ENCODE measurements at places on chromosomes 5 and 9.

DNA sequence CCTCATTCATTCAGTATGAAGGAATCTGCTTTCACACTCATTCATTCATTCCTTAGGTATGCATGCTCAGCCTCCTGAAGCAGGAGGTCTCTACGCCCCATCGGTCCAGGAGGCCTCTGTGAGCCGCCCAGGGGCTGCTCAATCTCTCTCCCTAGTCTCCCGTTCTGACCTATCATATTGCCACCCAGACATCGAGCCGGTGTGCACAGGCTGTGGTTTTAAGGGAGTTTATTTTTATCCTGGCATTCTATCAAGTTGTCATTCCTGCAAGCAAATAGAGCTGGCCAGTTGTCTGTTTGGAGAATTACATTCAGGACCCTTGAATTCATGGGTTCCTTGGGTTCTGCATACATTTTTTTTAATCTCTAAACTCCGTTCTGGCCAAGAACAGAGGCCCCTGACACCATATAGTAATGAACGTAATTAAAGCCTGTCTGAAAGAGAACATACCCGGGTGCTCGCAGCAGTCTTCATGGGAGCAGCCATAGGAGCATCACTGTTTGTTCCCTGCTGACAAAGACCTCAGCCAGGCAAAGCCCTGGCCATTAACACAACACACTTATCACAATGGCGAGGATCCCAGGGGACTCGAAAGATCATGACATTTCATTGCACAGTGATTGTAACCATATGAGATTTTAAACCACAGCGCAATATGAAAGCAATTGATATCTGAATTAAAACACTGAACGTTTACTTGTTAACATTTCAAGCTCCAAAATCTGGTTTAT lies 80.9 kb downstream of the ADAMTS16 start:
- no peak for DNase-seq

DNA sequence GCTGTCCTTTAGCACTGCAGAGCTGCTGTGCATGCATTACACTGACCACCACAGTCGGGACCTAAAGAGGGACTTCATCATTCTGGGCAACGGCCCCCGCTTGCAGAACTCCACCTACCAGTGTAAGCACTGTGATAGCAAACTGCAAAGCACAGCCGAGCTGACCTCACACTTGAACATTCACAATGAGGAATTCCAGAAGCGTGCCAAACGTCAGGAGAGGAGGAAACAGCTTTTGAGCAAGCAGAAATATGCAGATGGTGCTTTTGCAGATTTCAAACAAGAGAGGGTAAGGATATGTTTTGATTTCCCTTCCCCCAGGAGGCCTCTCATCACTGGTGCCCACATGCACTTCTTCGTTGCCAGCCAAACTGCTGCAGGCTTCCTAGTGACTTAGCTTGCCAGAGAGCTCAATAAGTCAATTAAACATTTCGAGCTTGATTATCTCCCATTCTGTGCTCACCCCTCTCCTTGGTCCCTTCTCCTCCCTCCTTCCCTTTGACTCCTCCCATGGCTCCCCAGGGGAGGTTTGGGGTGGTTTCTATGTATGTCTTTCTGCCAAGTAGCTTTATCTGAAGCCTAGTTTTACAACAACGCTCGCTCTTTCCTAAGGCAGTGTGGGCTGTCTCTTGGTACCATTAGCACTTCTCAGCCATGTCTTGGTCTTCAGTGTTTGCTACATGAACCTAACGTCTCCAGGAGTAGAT lies 66.7 kb downstream of the ZNF462 start:
- no peak for DNase-seq

DNA sequence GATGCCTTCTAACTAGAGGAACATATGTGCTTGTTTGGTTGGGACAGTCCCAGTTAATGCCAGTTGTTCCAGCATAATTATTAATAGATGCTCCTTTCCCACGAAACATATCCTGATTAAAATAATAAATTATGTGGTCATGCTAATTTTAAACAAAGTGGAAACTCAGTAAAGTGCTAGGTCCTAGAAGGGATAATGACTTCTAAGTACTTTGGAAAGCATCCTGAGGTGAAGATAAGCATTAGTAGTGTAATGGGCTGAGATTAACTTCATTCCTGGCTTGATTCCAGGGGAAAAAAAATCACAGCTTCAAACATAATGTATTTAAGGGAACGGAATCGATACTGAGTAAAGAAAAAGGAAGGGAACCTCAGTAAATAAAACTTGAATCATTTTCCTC lies 213.7 kb upstream of the SNX2 start:
- DNase-seq: no peak

- no peak for DNase-seq
Measured at GRCh38 chr5:24923400-24923799, 278.6 kb upstream of the CDH10 start.

DNA sequence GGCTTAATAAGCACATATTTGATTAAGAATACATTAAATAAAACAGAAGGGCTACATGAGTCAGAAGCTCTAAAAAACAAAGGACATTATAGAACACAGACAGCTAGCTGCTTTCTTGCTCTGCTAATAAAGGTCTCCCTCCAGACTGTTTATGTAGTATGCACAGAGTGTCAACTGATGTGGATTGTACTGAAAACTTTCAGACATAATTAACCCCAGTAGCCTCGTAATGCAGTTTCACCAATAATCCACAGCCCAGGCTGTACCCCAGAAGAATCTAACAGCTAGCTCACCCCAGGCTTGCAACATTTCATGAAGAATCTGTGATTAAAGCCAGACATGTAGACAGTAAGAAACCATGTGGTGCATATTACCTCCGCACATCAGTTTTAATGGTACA lies 30.8 kb downstream of the FGF10 start:
- no peak for DNase-seq

DNA sequence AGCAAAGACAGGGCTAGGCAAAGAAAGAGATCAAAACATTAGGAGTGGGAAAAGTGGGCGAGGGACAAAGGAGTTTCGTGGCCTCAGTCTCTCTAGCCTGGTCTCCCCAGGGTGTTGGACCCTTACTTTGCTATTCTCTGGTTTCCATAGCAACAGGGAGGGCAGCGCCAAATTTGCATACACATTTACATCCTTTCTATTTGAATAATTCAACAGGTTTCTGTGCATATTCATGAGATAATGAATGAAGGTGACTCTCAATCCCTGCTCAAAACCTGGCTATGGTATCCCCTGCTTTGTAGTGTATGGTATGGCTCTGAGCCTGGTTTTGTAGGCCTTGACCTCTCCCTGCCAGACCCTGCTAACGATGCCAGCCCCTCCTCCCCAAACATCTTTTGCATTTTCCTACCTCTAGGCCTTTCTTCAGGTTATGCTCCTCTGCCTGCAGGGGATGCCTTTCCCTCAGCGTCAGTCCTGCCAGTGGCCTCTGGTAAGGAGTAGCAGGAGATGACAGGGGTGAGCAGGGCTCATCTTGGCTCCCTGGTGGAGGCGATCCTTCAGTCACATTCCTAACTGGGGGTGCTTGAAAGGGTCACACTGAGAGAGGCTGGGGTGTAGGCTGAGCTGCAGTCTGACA lies 9.8 kb downstream of the RPP25L start:
- no peak for DNase-seq

DNA sequence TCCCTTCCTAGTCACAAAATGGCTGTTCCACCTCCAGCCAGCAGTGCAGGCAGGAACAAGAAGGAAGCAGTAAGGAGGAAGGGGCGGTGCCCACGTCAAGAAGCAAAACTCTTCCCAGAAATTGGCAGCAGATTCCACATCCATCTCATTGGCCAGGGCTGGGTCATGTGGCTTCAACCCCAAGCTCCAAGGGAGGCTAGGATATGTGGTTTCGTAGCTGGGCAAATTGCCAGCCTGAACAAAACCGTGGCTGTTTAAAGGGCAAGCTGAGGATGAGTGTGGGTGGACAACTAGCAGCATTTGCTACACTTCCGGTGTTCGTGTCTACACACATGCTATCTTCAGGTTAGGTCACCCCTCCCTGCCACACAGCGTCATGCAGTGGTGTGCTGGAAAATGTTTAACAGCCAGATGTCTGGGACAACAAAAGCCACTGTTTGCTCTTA lies 92.1 kb upstream of the MAP1B start:
- no peak for DNase-seq

GRCh38 chr5:59819806-59820205 lies 73.7 kb downstream of the PDE4D start:
- DNase-seq: no peak

GRCh38 chr9:81508476-81508875 lies 180.9 kb downstream of the TLE1 start:
- DNase-seq: no peak

DNA sequence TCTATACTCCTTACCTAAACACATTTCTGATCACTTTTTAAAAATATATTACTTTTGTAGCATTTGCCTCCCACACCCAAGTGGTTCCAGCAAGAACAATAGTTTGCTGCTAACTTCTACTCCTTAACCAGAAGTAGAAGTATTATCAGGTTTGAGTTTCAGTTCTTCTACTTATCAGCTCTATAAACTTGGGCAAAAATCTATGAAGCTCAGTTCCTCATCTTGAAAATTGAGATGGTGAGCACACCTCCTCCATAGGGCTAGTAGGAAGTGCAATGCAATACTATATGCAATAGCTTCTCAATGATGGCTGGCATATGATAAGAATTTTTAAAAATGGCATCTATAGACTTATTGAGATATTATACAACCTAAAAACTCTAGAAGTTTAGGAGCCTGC lies 283.7 kb downstream of the TLR4 start:
- DNase-seq: no peak

- no peak for DNase-seq
Measured at GRCh38 chr9:93541581-93542349, 34.6 kb upstream of the PHF2 start.

- no peak for DNase-seq
Measured at GRCh38 chr5:36389245-36389644, 87.5 kb upstream of the RANBP3L start.

DNA sequence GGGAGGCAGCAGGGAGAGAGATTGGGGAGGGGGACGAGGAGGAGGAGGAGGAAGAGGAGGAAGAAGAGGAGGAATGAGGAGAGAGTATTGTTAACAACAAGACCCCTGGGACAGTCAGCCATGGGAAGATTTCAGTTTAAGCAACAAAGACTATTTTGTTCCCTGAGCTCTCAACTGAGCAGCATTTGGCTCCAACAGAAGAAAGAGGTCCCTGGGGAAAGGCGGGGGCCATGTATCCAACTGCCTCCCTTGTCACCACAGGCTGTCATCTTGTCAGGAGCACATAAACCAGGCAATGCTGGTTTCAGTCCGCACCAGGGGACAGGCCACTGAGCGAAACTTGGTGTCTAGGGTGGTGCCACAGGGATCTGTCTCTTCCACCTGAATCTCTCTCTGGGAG lies 316.1 kb downstream of the TLE1 start:
- DNase-seq: no peak

DNA sequence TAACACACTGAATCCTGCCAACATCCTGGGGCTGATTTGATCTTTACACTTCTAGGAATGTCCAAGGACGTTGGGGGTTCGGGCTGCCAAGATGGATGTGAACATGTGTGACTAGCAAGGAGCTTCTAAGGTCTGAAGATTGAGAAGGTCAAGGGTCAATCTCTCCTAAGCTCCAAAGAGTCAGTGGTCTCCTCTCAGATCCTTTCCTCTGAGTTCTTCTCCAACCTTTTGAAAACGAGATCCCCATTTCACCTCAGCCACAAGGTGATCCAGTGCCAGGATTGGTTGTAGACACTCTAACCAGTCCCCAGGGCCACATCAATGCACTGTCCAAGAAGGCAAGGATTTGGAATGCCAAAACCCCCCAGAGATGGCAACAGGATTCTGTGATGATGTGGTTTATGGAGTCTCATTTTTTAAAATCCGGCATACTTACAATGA lies 266.8 kb downstream of the NDUFS4 start:
- DNase-seq: no peak

DNA sequence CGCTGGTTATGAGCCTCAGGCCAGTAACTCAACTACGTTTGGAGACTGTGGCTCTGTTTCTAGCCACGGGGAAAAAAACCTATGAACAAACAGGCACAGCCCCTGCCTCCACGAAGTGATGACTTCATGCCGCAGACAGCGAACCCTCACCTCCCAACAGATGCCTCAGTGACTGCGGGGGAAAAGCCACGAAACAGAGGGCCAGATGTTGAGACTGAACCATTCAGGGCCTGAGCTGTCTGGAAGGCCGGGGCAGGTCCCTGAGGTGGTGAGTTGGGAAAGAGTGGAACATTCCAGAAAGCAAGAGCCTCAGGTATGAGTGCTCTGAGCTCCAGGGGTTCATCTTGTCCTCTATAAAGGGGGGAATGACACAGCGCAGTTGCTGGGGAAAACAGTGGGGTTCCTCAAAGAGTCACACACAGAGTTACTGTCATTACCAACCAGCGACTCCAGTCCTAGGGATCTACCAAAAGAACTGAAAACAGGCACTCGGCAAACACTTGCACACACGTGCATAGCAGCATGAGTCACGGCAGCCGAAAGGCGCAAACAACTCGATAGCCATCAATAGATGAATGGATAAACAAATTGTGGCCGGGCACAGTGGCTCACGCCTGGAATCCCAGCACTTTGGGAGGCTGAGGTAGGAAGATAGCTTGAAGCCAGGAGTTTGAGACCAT lies 15.3 kb downstream of the PLPP7 start:
- DNase-seq: no peak

- no peak for DNase-seq
Measured at GRCh38 chr5:5481206-5481605, 58.7 kb downstream of the ICE1 start.

DNA sequence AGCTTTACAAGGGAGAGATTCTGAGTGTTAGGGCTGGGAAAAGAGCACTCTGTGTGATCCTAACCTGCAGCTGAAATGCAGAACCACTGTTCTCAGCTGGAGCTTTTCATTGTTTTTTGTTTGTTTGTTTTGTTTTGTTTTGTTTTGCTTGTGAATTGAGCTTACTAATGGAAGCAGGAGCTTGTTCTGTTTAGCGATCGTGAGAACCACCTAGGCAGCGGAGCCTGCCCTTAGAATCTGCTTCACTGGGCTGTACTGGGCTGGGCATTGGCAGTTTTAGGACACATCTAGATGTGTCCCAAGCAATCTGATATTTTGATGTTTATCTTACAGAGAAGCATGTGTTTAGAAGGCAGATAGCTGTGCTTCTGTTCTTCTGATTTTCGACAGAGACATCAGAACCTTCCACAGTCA lies 14.3 kb downstream of the SYK start:
- DNase-seq: no peak

GRCh38 chr9:32581512-32582143 lies 8.7 kb upstream of the NDUFB6 start:
- no peak for DNase-seq
